ENCODE measurements at places on chromosomes 13 and 19.

DNA sequence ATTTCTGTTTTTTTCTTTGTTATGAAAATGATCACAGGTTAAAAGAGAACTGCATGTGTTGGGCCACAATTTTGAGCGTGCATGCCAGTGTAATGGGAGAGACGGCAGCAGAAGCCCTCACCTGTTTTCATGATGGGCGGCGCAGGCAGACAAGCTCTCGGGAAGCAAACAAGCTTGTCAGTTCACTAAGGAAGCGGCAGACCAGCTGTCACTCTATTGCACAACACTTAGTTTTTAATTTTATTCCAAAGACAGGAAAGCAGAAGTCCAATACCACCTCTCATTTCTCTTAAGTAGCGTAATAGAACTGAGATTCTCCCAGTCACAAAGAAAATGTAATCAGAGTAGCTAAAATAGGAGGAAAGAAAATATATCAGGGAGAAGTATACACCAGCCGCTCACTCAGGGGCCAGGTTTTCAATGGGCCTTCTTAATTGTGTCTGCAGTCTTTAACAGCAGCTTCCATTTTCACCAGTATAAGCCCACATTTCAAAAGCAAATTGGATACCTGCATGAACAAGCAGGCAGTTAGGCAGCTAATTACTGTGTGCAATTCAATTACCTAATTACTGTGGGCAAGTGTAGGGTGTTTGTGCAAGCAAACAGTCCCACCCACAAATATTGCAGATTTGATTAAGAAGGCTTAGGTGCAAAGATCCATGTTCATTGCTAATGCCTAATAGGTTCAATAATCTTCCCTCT, 711.4 kb downstream of the DIAPH3 start:
- no peak for DNase-seq

GRCh38 chr13:21530656-21531055, 71.6 kb upstream of the ZDHHC20 start:
- DNase-seq = no peak

GRCh38 chr13:22049384-22049783, 378.5 kb downstream of the FGF9 start:
- no peak for DNase-seq

- no peak for DNase-seq
These were observed 133.4 kb upstream of the PEG3 start for GRCh38 chr19:56973713-56974555.

- no peak for DNase-seq
These were observed 1.2 kb downstream of the ADAMTSL5 start for GRCh38 chr19:1511318-1512317.

DNA sequence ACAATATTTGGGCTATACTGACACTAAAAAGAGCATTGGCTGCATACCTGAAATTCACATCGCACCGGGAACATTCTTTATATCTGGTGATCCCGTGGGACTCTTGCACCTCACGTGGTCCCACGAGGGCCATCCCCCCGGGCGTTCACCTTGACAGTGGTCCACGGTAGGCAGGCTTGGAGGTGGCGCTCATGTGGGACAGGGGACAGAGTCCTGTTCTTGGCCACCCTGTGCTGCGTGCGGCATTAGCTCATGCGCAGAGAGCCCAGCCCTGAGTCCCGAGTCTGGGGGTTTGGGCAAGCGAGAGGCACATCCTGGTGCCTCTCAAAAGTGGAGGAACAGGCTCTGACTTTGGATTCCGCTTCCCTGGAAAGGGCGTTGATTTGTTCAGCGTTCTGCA, 7.5 kb downstream of the GAMT start:
- DNase-seq = no peak

GRCh38 chr19:15702534-15702930, 25.3 kb upstream of the OR10H2 start:
- DNase-seq = no peak

Data from cerebellar nuclear complex (tissue), 1 donor.